ENCODE measurements at places on chromosomes 3 and 15.

GRCh38 chr15:78804391-78804792, 6.9 kb downstream of the ADAMTS7 start:
- no peak for DNase-seq

DNA sequence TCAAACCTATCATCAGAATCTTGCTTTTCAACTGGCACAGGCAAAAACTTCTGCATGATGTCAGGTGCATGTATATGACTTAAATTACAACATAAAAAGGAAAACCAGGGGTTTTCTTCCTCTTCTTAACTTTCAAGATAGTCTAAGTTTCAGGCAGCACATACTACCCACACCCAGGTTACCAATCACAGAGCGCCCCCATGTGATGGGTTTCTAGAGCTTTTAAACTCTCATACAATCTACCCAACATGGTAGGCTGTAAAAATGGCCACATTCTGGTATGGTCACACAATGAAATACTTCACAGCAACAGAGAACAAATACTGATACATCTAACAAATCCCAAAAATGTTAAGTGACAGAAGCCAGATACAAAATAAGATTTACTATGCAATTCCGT, 7.4 kb downstream of the MESD start:
- no peak for DNase-seq

DNA sequence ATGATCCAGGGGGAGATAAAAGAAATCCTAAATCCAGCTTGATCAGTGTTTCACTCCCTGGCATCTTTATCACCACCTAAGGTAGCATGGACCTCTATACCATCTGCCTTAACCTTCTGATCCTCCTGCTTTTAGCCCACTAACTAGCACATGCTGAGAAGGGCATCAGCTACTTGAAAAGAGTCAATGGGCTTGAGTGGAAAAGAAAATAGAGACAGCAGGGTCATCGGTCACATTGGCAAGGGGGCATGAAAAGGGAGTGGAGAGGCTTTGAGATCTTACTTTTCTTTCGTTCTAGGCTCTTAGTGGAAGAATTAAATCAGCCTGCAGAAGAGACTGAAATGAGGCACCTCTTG, 239 bp upstream of the ZFYVE19 start:
- DNase-seq = no peak

GRCh38 chr3:10552631-10552943, 47.2 kb upstream of the ATP2B2 start:
- no peak for DNase-seq

- no peak for DNase-seq
These were observed 236.4 kb upstream of the MRPL3 start for GRCh38 chr3:131739211-131739610.

DNA sequence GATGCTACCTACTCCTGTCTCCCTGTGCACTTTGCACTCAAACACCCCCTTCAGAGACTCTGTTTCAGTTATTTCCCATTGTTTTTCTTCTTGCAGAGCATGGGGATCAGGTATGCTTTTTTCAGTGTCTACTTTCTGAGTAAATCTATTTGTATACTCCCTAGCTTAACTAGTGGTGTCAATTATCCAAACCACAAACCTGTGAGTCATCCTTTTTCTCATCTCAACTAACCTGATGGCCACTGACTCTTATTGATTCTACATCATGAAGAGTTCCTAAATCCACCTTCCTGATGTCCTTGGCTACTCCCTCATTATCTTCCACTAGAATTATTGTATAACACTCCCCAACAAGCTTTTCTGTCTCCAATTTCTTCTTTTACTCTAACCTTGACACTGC, 68.0 kb downstream of the DIPK2A start:
- DNase-seq = no peak

DNA sequence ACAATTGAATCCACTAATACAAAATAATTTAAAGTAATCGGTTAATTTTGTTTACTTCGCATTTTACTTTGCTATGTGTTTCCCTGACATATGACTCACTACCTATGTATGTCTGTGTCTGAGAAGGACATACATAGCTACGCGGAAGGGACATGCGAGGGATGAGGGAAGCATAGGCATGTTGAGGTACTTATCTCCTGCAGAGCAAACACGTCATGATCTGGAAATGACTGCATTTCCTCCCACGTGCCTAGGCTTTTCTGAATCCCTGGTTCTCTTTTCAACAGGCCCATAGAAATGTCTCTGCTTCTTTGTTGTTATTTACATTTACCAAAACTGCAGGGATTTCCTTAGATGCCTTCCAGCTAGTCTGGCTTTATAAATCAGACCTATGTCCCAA, 27.5 kb downstream of the ALCAM start:
- no peak for DNase-seq

GRCh38 chr3:12796171-12797123, at the start of gene CAND2:
Gene CAND2, plus strand, starts transcription at chr3:12796680. Its CDS starts 41 bp downstream, at chr3:12796721.
- DNase-seq = peak; percentile 70

DNA sequence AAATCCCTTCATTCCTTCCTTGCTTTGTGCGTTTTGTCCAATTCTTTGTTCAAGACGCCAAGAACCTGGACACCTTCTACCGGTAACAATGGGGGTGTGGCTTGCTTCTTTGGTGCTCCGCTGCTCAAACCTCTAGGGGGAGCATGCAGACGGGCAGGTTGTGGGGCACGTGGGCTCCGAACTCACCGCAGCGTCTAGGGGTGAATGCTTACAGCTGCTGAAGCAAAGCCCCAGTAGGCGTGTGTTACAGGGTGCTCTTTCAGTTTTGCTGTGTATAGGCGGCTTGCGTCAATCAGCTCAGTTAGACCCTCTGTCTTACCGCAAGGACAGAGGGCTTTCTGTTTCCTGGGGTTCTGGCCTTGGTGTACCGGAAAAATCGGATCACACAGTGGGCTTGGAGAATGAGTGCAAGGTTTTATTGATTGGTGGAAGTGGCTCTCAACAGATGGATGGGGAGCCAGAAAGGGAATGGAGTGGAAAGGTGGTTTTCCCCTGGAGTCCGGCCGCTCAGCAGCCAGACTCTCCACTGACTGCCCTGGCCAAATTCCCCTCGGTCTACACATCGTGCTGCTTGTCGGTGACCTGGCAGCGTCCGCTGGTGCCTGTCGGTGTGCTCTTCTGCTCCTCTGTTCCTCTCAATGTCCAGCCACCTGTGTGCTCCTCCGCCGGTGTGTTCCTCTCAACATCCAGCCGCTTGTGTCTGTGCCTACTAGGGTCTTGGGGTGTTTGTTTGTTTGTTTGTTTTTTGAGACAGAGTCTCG, 1.2 kb upstream of the LRRC34 start:
- no peak for DNase-seq

DNA sequence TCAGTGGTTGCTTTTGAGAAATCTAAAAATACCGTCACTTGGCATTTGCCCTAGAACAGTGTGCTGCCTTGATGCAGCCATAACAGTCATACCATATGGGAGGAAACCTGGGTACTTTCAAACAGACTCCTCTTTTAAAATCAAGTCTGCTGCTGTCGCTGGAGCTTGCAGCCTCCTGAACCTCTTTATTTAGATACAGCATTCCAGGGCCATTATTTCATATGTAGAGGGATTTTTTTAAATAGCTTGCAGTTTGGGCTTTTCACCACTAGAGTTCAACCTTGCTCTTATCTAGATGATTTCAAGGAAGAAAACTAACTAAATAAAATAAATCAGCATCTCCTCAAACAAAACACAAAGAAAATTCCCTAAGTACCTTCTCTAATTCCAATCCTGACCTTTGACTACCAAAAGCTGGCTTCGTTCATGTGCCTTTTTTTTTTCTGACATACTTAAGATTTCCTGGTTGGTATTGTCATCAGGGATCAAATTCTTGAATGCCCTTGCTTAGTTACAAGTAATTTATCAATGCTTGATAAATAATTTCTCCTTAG, 111.6 kb downstream of the KBTBD8 start:
- DNase-seq = peak; percentile 6

DNA sequence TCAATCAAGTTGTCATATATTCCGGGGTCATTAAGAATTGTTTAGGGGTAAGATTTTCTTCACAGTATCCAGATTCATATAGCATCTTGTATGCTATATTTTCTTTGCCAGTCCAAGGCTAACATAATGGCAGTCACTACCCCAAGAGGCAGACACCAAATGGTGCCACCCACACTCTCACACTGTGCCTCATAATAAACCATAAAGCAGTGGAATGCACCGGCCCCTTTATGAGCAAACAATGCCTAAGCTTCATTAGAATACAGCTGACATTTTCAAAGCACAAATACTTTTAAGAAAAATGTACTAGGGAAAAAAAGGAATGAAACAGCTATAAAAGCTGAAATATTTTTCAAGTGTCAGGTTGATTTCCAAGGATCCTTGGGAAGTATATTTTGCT, 121.6 kb downstream of the TFDP2 start:
- DNase-seq = no peak

DNA sequence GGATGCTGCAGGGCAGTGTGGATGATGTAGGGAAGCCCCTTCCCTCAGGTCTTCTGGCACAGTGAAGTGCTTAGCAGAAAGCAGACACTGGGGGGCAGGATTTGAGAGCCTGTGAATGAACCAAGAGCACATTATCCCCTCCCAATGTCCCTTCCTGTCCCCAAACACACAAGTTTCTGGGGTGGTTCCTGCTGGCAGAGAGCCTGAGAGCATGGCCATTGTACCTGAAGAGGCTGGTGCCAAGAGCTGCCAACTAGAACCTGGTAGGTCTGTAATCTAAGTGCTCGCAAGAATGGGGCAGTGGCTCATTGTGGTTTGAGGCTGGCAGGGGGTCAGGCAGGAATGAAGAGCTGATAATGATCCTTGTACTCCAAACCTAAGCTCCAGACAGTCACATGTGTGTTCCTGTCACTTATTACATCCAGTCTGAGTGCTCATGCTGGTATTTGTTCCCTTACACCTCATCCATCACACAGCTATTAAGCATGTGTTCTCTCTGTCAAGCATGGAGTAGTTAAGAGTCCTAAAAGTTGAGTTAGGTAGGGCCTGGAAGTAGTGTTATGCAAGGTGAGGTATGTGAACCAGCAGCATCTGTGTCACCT, 6.7 kb upstream of the CCR1 start:
- DNase-seq = no peak

GRCh38 chr3:128402319-128402718, 64.4 kb downstream of the DNAJB8 start:
- DNase-seq = no peak

DNA sequence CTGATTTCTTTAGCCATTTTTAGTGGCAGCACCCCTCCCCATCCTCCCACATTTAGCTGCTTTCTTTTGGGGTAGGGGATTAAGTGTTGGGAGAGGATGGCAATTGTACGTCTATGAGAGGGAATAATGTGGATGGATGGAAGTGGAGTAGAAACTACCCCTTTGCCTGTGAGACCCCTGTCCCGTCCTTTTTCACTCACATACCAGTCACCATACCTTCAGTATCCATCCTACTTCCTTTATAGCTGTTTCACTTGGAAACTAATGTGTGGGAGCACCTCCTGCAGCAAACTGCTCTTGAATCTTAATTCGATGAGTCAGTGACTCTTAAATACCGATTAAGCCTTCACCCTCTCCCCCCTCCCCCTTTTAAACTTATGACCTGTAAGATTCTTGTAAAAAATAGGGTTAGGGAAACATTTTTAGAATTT, 730 bp downstream of the SPRED1 start:
- DNase-seq = peak; percentile 30

DNA sequence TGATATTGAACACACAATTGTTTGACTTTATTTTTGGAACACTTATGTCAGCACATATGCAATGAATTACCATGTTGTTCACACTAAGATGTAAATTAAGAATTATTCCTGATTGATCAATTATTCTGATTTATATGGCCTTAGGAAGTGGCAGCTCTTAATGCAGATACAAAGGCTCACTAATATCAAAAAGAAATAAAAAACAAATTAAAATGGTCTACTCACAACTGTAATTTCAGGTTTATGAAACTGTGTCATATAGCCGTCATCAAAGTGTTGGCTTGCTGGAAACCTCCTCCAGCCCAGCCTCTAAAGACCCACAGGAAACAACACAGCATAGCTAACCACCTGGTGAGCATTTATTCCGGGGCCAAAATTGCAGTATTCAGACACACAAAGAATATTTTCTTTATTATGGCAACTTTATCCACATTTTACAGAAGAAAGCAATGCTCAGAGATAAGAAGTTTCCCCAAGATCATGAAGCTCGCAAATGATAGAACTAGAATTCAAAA, 33.4 kb downstream of the PDZRN3 start:
- no peak for DNase-seq

DNA sequence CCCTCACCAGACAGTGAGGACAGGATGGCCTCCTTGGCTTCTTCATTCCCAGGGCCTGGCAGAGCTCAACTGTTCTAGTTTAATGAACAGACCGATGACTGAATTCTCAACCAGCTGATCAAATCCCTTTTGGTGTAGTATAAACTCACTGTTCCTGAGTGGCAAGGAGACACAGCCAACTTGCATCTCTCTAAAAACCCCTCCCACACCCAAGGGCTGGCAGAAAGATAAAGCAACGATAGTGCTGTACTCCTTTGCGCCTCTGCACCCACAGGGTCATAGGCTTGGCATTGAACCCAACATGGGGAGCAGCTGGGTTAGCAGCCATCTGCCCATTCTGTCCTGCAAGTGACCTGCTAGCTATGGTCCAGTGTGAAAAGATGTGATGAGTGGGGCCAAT, 103.2 kb downstream of the RYK start:
- no peak for DNase-seq

DNA sequence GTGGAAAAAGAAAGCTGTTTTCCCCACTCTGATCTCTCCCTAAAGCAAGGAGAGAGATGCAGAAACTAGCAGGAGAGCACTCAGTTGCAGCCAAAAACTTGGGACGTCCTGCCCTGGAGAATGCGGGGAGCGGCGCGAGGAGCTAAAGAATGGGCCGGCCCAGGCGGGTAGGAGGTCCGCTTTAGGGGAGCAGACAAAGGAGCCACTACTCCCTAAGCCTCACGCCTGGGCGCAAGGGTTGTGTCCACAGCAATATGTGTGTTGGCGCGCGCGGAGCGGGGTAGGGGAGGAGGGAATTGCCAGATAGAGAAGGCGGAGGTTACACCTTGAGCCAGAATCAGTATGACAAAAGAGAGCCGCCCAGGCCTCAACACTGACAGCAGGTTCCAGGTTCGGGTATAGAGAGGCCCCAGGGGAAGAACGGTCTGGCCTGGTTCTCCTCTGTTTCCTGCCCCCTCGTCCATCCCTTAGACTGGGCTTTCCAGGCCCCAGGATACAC, 2.9 kb downstream of the WNT5A start:
- no peak for DNase-seq

GRCh38 chr15:39786447-39787056, 3.9 kb upstream of the FSIP1 start:
- no peak for DNase-seq

All from head of caudate nucleus (tissue), 42 donors.